EH (cell line): ENCODE measurements at places on chromosomes 5 and 9.
A peak's percentile ranks its signal among the peaks of the same experiment; 100 is the strongest.

DNA sequence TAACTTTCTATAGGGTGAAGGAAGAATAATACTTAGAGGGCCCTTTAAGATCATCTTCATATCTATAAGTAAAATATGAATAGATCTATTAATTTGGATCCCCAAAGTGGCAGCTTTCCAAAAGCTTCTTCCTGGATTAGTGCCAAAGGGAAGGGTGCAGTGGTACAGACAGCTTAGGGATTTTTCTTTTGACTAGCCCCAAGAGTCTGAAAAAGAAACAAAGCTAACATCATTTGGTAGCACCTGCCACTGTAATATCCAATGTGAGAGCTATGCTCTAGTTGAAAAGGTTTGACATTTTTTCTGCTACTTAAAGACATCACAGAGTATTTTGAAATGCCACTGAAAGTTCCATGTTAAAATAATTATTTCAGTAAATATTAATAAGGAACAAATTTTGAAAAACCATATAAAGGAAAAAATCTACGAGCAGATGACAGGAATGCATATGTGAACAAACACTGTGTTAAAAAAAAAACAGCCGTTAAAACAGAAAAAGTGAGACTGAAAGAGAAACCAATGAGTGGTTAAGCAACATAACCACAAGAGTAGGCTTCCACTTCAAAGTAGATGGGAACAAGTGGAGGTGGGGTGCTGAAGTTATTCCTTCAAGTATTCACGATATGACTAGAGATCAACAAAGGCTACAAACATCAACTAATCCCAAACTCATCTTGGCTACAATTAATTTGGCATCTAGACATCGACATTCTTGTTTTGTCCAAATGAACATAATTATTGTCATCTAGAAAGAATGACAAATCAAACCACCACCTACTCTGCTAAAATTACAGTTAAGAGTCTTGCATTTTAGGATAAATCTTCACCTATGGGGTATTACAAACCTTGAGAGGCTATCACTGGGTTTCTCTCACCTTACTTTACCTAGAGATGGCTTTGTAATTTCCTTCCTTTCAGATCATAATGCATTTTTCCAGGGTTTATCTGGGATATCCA, 137.5 kb downstream of the CPLANE1 start:
- no peak for DNase-seq

DNA sequence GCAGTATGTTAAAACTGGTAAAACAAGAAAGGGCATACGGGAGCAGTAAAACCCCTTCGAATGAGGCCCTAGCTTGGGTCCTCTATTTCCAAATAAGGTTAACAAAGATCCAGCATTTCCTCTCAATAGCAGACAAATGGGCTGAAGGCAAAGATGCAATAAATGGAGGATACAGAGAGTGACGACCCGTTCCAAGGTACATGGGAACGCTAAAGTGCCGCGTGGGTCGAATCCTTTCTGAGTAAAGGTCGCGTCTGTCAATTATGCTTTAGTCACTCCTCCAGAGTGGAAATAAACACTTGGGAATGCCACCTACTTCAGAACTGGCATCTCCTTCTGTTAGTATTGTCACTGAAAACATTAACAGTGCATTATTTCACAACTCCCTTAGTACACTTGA, 24.7 kb downstream of the ARL15 start:
- no peak for DNase-seq

DNA sequence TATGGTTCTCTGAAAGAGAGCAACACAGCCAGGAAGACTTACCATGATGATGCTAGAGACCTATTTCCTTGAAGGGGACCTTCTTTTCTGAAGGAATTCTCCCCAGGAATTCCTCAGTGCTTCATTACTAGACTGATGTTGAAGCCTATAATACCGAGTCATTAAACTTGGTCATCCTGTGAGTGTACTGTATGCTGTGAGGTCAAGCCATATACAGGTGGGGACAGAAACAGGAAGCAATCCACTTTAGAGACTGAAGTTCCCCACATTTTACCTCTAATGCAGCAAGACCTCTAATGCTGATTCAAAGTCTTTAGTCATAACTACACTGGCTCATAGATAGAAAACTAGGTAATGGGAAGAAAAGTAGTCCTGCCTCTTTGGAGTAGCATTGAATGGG, 77.1 kb upstream of the RASEF start:
- no peak for DNase-seq

- no peak for DNase-seq
Observed at GRCh38 chr9:20726144-20726543, 42.1 kb downstream of the FOCAD start.

- peak; percentile 83 for DNase-seq
Observed at GRCh38 chr9:21817176-21817575, 14.7 kb downstream of the MTAP start.

GRCh38 chr5:15285901-15286583, 213.9 kb upstream of the FBXL7 start:
- peak; percentile 86 for DNase-seq

- no peak for DNase-seq
Observed at GRCh38 chr9:27392451-27392850, 95.5 kb upstream of the EQTN start.

GRCh38 chr5:75612226-75612569, 945 bp downstream of the ANKDD1B start:
- DNase-seq, result no peak

DNA sequence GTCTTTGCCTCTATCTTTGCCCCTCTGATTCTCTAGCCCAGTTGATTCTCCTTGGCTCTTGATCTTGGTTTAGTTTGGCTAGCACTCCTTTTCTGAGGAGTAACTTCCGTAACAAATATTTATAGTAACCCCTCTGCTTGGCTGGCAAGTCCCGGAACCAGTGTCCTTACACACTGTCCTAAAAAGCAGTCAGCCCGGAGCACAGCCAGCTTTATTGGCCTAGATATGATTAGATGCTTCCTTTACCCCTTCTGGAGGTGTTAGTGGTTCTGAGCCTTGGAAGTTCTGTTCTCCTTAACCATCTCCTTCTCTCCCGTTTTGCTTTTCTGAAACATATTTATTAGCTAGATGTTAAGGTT, 17.0 kb upstream of the MSMP start:
- DNase-seq, result no peak

- peak; percentile 61 for DNase-seq
Observed at GRCh38 chr9:98538626-98539031, 170.1 kb downstream of the GABBR2 start.

GRCh38 chr5:34886392-34887119, 28.7 kb downstream of the RAD1 start:
- no peak for DNase-seq

GRCh38 chr9:33498387-33498786, 24.7 kb upstream of the NOL6 start:
- DNase-seq, result peak; percentile 37

DNA sequence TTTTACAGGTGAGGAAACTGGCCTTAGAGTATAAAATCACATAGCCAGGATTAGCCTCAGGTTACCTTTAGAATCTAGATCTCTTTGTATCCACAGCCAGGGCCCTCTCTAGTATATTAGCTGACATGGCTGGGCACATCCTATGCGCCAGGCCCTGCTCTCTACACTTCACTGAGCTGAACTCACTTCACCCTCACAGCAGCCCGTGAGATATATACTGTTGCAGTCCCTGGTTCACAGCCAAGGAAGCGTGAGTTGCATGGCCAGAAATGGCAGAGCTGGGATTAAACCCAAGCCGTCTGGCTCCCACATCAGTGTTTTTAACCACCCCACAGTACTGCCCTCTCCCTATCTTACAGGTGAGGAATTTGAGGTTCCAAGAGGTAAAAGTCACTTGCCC, 58.4 kb downstream of the DAB2IP start:
- DNase-seq, result no peak

DNA sequence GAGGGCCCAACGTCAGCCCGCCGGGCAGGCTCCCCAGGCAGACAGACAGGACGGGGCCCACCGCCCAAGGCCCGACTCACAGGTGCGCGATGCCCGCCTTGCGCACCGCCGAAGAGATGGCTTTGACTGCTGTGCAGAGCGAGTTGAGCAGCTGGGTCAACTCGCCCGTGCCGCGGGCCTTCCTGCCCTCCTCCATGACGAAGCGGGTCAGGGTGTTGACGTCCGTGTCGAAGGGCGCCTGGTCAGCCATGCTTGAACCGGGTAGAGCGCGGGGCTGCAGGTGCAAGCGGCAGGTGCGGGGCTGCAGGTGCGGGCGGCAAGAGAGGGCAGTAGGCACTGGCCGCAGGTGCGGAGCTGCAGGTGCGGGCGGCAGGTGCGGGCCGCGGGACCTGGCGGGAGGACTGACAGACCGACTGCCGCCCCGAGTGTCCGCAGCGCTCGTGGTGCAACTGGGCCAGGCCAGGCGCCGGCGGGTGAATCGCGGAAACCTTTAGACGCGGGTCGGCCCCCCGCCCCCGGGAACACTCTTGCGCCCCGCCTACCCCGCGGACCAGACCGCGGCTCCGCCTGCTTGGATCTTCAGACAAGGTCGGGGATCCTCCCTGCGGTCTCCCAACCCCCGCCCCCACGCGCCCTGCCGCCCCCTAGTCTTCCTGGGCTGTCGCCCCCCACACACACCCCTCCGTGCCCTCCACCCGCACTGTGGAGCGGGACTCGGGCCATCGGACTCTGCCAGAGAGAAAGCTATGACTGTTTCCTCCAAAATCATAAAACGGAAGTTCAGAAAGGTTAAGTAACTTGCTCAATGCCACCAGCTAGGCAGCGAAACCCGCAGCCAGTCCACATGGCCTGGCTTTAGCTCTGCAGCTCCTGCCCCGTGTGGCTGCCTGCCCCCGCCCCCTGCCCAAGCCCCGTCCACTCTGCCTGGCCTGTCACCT, at the start of gene FBP1:
Gene FBP1 (minus strand): TSS at position 458 of the 938 bp plus-strand sequence. CDS start 208 bp downstream, at position 250.
- peak; percentile 23 for DNase-seq
